ENCODE measurements at places on chromosomes 5 and 9.

- no peak for DNase-seq
These were observed 1410.5 kb upstream of the CDH18 start for GRCh38 chr5:21398511-21398910.

DNA sequence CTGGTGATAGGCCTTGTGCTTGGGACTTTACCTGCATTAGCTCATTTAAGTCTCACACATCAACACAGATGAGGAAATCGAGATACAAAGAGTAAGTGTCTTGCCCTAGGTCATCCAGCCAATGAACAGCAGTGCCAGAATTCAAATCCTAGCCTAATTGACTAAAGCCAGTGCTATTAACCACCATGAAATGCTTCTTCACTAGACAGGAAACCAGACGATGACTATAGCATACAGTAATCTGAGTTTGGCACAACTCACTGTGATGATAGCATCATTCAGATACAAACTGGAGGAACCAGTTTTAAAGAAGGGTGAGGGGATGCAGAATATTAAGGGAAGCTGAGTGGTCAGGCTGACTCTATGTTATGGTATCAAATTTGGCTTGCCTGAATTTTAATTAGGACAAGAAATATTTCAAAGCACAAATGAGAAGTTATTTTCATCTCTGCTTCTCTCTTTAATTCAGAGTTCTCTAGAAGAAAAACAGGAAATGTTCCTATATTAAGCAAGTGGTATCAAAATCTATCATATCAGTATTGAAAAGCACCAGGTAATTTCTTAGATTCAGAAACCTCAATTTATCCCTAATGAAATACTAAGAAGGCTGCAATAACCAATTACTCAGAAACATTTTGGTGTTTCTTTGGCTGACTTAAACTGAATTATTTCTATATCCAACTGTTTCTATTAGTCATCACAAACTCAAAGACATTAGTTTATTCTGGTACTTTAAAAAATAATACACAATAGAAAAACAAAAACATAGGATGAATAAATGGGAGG is 147.0 kb upstream of the RASA1 start:
- no peak for DNase-seq

DNA sequence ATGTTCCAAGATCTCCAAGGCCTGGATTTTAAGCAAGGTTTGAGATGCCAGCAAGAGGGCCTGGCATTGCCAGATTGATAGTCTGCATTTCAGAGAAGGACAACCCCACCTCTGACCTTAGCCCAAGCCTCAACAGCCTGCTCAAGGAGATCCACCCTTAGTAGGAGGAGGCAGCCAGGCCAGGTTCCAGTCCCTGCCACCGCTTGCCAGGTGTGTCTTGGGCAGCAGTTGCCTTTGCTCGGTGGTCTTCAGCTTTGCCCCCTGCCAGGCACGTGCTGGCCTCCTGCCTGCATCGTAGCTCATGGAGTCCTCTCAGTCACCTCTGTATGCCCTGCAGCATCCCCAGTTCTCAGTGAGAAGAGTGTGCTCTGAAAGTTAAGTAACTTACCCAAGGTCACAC is 134.2 kb downstream of the KCNIP1 start:
- no peak for DNase-seq

DNA sequence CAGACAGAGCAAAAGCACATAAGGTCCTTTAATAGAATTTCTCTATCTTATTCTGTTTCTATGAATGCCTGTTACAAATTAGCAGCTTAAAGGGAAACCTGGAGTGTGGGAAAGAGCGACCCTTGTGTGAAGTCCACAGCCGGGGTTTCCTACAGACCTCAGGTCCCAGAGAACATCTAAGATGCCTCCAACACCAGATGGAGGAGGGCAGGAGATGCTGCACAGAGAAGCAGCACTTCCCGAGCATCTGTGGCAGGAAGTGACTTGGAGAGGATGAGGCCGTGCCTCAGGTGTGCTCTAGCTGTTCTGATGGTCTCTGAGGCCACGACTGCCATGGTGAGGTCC is 26.8 kb downstream of the IRF1 start:
- no peak for DNase-seq

DNA sequence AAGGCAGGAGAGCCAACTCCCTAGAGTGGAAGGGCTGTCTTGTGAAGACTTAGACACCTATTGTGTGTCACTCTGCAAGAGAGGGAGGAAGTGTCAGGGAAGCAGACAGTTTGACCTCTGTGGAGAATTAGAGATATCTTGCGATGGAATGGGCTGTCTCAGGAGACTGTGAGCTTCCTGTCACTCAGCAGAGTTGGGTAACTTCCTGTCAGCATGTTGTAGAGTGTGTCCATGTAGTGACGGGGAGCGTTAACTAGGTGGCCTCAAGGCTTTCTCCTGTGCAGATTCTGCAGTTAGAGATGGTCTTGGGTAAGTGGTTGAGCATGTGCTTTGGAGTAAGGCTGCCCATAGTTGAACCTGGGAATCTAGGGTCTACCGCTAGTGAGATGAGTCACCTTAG is 136.5 kb downstream of the KIF4B start:
- DNase-seq = no peak

GRCh38 chr5:88660947-88661805 is 221.8 kb downstream of the MEF2C start:
- DNase-seq = peak; percentile 97

- no peak for DNase-seq
These were observed 81.2 kb upstream of the CCDC112 start for GRCh38 chr5:115377468-115378217.

DNA sequence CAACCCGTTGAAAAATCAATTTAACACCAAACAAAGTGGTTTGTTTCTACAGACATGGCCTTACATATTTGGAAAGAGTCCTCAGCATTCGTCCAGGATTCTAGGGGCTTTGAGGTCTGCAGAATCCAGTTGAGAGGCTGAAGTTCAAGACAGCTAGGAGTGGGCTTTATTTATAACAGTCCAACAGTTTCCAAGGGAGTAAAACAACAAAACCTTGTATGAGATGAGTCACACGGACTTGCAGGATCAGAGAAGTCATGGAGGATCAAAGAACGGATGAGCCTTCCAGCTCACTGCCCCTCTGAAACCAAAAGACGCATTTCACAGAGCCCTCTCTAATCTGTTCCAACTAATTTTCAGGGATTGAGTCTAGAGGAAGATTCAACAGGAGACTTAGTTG is 11.1 kb upstream of the ESM1 start:
- DNase-seq = no peak

GRCh38 chr5:154522284-154522683 is 44.3 kb upstream of the HAND1 start:
- no peak for DNase-seq

DNA sequence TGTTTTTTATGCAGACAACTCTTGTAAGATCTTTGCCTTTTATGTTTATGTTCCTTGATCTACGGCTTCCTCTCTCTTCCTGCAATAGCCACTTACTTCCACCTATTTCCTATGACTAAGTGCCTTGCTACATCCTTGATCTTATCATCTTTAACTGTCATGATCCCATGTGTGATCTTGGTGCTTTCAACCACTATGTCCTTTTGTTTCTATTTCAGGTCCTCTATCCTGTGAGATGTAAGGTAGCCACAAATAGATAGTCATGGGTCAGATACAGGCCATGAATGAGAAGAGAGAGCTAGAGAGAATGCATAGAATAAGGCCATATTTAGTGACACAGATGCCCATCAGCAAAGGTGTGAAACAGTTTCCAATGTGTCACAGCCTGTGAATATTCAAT is 243.6 kb upstream of the HAPLN1 start:
- no peak for DNase-seq

DNA sequence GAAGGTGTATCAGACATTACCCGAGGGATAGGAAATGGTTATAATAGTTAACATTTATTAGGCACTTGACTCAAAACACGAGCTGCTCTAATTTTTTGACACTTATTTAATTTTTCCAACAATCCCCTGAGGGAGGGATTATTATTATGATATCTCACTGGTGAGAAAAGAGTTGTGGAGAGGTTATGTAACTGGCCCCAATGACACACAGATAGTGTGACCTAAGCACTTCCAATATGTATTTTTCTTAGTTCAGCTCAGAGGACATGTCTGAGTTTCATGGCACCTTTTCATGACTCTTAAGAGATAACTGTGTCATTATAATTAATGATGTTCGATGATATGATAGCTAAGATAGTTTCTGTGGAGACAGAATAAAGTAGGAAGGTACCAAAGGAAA is 86.9 kb downstream of the PTCD2 start:
- DNase-seq = no peak

DNA sequence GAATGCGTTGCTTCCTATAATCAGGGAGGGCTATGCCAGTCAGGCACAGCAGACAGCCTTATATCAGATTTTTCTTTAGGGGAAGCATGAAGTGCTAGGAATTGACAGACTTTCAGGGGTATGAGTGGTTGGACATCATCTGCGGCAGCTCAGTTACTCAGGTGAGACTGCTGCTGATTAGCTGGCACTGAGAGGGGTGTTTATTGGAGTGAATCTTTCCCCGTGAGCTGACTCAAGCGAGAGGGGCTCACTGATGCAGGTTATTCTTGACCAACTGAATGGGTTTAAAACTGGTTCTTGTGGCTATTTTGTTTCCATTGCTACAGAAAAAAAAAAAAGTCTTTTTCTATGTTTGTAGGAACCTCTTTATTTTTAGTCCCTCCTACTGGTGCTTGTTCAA is 46.2 kb upstream of the TNPO1 start:
- no peak for DNase-seq

- no peak for DNase-seq
These were observed 168.5 kb upstream of the FER start for GRCh38 chr5:108579236-108579635.

DNA sequence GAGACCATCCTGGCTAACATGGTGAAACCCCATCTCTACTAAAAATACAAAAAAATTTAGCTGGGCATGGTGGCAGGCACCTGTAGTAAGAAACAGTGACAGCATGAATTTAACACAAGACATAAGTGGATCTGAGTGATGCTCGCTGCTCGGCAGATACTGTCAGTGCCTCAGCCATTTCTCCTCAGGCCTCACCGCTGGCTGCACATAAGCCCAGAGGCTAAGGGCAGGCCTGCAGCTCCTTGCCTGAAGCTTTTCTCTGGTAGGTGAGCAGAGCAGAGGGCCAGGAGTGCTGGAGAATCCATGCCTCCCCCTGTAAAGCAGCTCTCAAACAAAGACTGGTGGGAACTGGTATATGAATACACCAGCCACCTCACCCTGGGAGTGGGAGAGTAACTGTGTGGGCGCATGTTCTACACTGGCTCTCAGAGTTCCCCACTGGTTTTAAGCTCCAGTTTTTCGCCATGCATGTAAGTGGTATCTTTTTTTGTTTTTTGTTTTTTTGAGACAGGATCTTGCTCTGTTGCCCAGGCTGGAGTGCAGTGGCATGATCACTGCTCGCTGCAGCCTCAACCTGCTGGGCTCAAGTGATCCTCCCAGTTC is 10.3 kb upstream of the CD72 start:
- no peak for DNase-seq

DNA sequence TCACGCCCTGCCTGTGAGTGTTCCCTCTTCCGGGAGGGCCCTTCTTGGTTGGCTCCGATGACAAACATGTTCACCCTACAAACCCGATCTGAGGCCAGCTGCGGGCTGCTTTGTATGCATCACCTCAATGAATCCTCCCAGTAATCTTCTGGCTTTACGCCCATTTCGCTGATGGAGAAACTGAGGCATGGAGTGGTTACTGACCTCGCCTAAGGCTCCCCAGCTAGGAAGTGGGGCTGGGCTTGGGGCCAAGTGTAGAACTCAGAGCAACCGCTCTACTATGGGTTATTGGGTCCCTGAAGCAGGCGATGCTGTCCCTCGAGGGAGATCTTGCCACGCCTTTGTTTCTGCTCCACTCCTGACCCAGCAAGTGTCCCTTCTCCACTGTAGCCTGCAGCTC is 38.2 kb upstream of the RPL26L1 start:
- no peak for DNase-seq

GRCh38 chr9:18390393-18390792 is 83.6 kb upstream of the ADAMTSL1 start:
- no peak for DNase-seq

DNA sequence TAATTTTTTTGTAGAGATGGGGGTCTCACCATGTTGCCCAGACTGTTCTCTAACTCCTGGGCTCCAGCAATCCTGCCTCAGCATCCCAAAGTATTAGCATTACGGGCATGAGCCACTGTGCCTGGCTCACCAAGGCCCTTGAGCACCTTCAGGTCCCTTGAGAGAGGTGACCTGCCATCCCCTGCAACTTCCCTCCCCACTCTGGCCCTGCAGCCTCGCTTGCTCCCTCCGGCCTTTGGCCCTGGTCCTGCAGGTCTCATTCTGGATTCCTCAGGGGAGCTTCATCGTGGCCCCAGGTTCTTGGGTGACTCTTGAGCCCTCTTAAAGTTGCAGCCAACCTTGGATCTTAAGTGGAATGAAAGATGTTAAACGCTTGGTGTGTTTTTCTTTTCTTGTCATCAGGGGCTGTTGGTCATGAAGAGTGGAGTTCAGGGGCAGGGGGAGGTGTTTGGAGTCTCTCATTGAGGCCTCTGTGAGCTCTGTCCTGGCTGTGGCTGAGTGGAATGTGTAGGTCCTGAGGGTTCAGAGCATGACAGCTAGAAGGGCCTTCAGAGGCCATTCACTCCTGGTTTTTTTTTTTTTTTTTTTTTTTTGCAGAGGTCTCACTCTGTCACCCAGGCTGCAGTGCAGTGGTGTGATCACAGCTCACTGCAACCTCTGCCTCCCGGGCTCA is 33.0 kb downstream of the PPARGC1B start:
- no peak for DNase-seq

DNA sequence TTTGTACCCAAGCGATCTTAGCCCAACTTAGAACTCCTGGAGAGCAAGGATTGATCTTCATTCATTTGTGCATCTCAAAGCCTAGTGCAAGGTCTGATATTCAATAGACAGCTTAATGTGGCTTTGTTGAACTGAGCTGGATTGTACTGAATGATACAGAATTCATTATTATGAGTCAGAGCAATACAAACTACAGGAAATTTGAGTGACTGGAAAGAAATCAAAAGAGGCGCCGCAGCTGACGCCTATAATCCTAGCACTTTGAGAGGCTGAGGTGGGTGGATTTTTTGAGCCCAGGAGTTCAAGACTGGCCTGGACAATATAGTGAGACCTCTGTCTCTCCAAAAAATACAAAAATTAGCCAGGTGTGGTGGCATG is 58.6 kb downstream of the ENC1 start:
- DNase-seq = no peak

- DNase-seq = no peak
These were observed 17.2 kb downstream of the S100Z start for GRCh38 chr5:76867038-76867437.

DNA sequence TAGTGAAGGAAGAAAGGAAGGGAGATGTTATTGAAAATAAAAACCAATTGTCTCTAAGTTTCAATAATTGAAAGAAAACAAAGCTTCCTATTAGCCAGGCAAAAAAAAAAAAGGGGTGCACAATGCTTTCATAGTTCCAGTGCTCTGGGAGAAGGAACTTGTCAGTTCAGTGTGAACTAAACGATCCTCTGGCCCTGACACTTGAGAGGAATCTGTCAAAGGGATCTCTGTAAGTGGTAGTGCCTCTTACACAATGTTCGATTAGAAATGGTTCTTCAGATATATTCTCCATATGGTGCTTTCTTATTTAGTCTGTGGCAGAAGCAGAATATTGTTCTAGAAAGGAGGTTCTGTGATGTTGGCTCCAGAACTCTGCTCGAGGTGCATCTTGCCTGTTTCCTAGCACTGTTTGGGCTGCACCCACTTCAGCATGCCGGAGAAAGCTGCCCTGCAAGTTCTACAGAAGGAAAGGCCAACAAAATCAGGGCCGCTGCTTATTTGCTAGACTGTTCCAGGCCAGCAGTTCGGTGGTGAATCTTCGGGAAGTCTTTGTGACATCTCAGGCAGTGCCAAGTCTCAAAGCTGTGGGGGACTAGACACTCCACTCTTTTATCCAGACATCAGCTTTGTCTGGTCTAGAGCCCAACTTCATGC is 90.9 kb downstream of the PIK3R1 start:
- DNase-seq = no peak

GRCh38 chr9:133850937-133851336 is 112.8 kb upstream of the SARDH start:
- no peak for DNase-seq
